ENCODE measurements at places on chromosomes 1 and 21.
A peak's percentile ranks its signal among the peaks of the same experiment; 100 is the strongest.

DNA sequence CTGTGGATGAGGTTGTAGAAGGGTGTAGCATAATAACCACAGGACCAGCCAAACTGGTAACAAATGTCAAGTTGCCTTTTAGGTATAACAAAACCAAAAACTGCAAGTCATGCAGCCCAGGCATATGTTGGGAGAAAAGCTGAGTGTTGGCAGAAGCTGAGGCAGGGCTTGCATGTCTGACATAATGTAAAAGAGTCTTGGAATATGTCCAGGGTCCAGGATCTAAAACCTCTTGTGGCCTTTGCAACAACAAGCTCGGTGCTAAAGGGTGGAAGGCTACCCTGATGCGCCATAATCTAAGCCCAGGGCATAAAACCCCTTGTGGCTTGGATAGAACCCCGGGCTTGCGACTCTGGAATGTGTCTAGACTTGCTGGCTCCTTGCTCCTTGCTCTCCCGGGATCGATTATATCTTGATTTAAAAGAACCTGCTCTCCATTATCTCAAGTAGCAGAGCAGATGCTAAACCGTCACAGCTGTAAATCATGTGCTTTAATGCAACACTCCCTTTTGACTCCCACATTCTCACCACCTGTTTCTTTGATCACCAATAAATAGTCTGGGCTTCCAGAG, 26.5 kb upstream of the SLC35A3 start:
- ATAC-seq, result peak; percentile 51

- no peak for ATAC-seq
Observed at GRCh38 chr1:154207262-154207661, 1.1 kb upstream of the CFAP141 start.

GRCh38 chr1:44631333-44631646, 43.0 kb downstream of the TMEM53 start:
- ATAC-seq, result no peak

DNA sequence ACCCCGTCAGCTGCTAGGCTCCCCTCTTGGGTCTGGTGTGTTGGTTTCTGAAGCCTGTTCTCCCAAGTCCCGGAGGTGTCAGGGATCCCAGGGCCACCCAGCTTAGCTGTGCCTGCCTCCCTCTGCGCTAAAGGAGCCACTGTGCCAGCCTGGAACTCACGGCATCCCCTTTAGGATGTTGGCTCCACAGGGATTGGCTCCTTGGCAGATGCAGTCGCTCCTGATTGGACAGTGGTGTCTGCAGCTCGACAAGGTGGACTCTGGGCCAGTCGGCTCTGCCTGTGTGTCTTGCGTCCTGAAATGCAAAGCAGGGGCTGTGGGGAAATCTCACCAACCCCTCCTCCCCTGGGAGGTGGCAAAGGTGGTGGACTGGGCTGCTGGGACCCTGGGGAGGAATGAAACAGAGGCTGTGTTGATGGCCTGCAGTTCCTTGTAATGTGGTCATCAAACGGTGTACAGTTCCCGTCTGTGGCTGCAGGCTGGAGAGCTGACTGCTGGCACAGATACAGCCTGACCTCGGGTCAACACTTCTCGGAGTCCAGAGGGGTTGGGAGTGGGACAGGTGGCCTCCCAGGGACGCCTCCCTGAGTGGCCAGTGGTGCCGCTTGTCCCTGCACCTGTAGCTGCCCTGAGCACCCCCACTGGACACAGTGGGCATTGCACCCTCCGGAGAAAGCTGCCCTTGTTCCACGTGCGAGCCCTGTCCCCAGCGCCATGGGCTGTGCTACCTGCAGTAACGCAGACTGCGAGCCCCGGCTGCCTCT, 11.5 kb upstream of the KCNAB2 start:
- ATAC-seq, result peak; percentile 94

DNA sequence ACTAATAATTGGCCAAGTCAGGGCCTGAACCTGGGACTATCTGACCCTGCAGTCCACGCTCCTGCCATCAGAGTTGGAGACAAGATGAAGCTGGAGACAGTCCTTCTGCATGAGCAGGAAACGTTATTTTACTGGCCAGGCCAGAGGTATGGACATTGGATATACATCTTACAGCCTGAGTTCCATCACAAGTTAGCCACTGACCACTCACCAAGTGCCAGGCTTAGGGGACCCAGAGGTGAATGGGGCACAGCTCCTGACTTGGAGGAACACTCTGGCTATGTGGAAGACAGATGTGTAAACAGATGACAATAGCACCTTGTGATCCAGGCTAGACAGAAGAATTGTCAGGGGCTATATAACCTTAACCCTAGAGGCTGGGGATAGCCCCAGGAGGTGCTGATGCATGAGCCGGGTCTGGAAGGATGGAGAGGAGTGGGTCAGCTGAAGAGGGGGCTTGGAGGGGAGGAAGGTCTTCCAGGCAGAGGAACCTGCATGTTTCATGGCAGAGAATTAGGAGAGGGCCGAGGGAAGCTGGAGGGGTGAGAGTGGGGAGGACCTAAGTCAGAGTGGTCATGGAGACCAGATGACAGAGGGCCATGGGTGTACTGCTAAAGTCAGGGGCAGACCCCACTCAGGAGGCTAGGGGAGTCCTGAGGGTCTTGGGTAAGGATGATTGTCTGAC, 52.5 kb upstream of the DMRTB1 start:
- ATAC-seq, result no peak

GRCh38 chr1:92709738-92710137, 75.2 kb downstream of the EVI5 start:
- no peak for ATAC-seq

- ATAC-seq, result no peak
Observed at GRCh38 chr1:37171691-37172090, 137.4 kb upstream of the GRIK3 start.

DNA sequence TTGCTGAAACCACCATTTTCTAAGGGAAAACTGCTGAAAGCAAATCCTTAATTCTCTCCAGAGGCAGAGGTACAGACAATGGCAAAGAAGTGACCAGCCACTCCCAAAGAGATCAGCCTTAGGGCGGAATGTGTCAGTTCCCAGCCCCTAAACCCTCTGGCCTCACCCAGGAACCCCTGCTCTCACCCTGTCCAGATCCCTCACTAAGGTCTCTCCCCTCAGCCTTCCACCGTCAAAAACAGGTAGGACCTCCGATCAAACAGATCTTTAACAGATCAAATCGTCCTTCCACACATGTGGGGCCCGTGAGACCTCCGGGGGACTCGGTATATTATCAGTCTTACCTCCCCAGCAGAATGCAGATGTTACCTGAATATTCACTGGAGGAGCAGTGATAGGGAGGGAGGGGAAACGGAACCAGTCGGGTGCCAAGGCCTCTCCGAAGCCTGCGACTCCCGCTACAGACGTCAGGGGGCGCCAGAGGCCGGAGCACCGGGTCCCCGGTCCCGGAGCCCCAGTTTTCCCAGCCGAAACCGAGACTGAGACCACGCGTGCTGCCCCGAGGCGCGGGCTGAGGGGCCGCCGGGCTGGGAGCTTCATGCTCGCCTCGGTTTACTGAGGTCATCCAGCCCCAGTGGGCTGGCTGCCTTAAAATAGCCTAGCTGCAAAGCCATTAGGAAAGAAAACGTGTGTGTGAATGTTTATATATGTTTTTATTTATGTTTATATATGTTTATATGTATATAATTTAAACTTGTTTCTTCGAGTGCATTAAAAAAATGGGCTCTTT, 23.6 kb downstream of the GPA33 start:
- peak; percentile 97 for ATAC-seq

DNA sequence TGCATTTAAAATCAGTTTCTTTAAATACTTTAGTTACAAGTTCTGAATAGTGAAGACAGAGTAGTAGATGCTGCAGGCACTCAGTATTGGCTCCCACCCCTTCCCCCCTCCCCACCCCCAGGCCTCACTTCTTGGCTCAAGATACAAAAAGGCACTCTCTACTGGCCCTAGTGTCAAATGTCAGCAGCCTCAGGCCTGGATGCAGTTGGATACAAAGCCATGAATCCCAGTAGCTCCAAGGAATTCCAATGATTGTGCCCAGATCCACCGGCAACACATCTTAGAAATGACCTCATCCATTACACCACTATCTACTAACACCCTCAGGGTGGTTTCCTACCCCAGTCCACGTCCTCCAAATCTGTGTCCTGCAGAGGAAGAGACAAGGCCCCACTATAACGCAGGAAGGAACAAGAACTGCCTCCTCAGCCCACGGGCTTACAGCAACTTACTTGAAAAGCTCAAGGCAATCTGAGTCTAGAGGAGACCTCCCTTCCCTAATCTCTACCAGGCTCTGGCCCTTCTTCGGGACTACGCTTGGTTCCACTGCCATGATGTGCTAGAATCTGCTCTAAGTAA, 17.6 kb downstream of the ACADM start:
- no peak for ATAC-seq

GRCh38 chr1:205255941-205256780, 28.4 kb downstream of the TMCC2 start:
- peak; percentile 96 for ATAC-seq

DNA sequence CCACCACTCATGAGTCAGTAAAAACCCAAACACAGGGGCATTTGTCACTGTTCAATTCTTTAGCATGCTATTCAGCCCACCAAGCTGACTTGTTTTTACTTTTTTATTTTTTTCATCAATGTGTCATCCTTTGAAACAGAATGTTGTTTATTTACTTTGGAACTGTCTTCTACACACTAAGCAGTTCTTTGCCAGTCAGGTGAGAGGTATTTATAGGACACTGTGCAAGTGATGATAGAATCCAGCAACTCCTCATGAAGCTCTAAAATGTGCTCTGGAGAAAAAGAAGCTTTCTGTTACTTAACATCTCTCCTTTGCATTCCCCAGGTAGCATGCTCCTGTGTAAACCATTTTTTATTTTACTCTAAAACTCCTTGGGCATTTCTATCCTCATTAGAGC, 582.0 kb upstream of the TMPRSS15 start:
- ATAC-seq, result no peak

GRCh38 chr1:50936321-50936720, 23.7 kb downstream of the FAF1 start:
- ATAC-seq, result no peak

DNA sequence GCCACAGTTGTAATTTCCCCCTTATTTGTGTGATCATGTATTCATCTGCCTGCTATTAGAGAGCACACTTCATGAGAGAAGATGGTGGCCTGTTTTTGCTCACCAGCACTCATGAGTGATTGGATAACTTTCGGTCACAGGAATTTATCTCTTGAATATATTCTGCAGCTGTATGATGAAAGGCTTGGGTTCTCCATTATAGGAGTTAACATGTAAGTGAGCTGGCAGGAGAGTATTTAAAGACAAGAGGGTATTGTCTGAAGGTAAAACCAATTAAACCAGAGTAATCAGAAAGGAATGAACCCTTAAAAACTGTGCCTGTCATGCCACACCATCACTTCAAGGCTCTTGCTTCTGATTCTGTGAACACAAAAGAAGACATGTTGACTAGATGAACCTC, 574.9 kb upstream of the CAMK1G start:
- no peak for ATAC-seq

DNA sequence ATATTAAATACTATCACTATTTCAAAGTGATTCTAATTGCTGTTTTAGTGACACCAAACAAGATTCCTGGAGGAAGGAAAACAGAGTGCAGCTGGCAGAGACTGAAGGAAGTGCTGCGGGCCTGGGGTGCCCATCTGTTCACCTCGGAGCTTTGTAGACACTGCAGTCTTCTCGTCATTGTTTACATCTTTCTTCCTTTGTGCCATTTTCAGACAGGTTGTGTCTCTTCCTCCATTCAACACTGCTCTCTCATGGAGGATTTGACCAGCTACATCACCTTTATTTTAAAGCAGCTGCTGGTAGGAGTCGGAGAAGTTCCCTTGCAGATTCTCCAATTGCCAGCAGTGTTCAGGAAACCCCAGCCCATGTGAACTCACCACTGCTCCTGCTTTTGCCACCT, 37.3 kb downstream of the ABCA4 start:
- ATAC-seq, result no peak

DNA sequence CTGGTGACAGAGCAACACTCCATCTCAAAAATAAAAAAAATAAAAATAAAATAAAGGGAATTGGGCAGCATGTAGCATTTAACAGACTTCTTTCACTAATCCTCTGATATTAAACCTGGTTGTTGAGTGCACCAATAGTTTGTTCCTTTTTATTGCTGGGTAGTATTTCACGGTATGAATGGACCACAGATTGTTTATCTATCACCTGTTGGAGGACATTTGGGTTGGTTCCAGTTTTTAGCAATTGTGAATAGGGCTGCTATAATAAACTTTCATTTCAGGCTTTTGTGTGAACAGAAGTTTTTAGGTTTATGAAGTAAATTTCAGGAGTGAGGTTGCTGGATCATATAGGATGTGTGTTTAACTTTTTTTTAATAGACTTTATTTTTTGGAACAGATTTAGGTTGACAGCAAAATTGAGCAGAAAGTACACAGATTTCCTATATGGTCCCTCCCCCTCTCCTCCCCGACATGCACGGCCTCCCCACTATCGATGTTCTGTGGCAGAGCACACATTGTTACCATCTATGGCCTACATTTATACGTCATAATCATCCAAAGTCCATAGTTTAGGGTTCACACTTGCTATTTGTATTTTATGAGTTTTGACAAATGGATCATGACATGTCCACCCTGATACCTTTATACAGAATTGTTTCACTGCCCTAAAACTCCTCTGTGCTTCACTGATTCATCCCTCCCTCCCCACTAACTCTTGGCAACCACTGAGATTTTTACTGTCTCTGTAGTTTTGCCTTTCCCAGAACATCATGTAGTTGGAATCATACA, 66.1 kb upstream of the TMPRSS2 start:
- no peak for ATAC-seq

GRCh38 chr1:231216498-231216897, 24.5 kb upstream of the GNPAT start:
- peak; percentile 23 for ATAC-seq

DNA sequence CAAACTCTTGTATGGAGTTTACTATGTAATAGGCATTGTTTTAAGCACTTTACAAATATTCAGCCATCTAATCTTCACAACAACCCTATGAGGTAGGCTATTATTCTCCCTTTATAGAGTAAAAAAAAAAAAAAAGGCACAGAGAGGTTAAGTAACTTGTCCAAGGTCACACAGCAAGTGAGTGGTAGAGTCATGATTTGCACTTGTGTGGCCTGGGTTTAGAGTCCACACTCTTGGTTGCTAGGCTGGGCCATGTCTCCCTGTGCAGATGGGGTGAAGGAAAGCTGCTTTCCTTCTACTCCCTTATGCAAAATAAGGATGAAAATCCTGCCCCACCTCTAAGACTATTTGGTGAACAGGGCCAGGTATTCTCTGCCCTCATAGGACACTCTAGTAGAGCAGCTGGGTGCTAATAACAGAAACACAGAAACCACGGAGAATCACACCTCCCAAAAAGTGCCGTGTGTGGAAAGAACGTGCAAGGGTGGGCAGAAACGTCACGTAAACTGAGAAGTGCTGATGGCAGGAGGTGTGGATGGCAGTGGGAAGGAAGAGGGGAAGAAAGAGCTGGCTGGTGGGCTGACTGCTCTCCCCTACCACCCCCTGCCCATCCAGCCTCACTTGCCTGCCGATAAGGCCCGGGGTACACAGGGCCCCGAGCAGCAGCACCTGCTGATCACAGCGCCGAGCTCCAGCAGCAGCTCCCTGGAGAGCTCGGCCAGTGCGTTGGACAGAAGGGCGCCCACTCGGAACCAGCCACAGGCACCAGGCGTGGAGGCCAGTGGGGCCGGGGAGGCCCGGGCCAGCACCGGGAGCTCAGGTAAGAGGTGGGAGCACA, 28.3 kb upstream of the VPS13D start:
- no peak for ATAC-seq

GRCh38 chr1:242828199-242828598, 303.7 kb upstream of the PLD5 start:
- ATAC-seq, result no peak

GRCh38 chr1:214511639-214511998, 39.8 kb downstream of the PTPN14 start:
- no peak for ATAC-seq
